Neural progenitor cell (in vitro differentiated cells): ENCODE measurements at places on chromosomes 11 and 22.

GRCh38 chr11:2588809-2589537 is 110.8 kb downstream of the KCNQ1OT1 start:
- no peak for DNase-seq

- no peak for DNase-seq
These were observed 41.0 kb upstream of the AQP11 start for GRCh38 chr11:77548552-77549445.

GRCh38 chr22:46309526-46310085 is 12.9 kb downstream of the GTSE1 start:
- no peak for DNase-seq

GRCh38 chr11:128499613-128500253 is 87.6 kb downstream of the ETS1 start:
- no peak for DNase-seq

DNA sequence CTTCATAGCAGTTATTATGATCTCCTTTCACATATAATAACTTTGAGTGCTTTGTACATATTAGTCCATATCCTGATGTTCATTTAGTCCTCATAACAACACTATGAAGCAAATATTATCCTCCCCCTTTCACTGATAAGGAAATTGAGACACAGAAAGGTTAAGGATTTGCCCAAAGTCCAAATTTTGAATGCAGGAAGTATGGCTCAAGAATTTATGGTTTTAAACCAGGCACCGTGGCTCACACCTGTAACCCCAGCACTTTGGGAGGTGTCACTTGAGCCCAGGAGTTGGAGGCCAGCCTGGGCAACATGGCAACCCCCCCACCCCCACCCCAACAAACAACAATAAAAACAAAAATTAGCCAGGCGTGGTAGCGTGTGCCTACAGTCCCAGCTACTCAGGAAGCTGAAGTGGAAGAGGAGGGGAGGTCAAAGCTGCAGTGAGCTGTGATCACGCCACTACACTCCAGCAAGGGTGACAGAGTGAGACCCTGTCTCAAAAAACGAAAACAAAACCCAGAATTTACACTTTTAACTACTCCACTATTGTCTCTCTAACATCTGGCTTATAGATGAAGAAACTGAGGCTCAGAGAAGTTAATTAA is 8.6 kb downstream of the CCDC34 start:
- no peak for DNase-seq

DNA sequence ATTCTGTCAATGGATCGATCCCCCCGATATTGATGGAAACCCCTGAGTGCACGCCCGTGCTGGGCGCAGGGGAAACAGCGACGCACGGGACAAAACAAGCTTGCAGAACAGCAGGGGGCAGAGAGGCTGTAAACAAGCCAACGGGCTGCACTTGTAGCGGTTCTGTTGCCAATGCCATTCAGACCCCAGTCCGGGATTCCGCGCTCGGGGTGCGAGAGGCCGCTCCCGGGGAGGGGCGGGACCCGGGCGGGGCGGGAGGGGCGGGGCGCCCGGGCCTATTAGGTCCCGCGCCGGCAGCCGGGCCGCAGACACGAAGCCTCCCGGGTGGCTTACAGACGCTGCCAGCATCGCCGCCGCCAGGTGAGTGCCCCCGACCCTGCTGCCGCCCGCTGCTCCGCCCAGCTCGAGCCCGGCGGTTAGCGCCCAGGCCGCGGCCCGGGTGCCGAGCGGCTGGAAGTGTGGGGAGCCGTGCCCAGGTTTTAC is at the start of gene BIK:
Gene BIK, plus strand, starts transcription at position 307 of the 483 bp plus-strand sequence. CDS start 13,273 bp downstream, outside the sequence.
- DNase-seq: peak; percentile 85
